ENCODE measurements at places on chromosomes 16 and 17.

GRCh38 chr17:68461589-68461988, 4.3 kb upstream of the WIPI1 start:
- DNase-seq: no peak

DNA sequence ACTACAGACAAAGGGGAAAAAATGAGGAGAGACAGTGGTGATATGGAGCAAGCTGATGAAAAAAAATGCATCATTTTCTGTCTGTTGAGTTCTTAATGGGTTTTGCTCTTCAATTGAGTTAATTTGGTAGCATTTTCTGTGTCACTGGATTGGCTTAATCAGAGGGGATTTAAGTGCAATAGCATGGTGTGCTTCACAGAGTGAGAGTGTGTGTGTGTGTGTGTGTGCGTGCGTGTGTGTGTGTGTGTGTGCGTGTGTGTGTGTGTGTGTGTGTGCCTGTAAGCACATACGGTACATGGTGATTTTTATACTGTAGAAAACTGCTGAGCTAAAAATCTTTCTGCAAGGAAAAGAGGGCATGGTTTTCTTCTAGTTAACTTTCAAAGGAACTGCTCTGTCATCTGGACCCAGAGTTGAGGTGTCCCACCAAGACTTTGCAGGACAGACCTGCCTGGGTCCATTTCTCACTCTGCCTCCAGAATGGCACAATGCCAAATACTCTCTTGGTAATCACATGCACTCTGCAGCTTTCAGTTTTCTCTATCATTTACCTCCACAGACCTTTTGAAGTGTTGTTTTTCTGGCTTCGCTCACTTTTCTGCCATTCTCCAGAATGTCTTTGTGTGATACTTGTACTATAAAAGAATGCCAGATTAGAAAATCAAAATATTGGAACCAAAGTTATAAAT, 952.6 kb upstream of the SOX9 start:
- no peak for DNase-seq

- no peak for DNase-seq
Observed at GRCh38 chr17:72635034-72635635, 457.4 kb downstream of the SLC39A11 start.

GRCh38 chr16:56824331-56824730, 40.7 kb upstream of the SLC12A3 start:
- peak; percentile 69 for DNase-seq

DNA sequence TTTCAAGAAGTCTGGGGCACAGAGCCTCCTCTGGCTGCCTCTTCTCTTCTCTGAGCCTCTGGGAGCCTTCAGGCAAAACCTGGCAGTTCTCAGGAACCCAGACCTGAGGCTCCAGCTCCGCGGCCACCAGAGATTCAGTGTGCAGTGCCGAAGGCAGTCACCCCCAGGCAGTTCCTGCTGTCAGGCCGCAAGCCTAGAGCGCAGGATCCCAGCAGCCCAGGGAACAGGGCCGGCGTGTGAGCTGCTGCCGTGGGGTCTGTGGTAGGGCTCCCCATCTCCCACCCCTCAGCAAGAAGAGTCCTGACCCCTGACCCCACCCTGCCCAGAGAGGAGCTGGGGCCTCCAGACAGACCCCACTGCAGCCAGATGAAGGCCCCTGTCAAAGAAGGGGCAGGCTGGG, 78.2 kb downstream of the AMFR start:
- DNase-seq: no peak

DNA sequence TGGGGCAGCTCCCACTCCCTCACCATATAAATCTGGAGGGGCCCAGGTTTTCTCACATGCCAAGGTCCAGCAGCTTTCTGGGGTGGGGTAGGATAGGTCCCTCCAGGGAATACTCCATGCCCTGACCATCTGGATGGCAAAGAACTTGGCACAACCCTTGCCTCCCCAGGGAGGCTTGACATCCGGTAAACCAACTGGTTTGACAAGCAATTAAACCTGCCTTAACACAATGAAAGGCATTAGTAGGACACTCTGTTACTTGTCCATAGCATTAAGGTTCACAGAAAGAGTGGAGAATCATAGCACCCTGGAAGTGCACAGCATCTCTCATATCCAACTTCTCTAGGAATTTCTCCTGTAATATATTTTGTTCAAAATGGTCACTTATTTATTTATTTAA, 63.9 kb upstream of the MAF start:
- no peak for DNase-seq

DNA sequence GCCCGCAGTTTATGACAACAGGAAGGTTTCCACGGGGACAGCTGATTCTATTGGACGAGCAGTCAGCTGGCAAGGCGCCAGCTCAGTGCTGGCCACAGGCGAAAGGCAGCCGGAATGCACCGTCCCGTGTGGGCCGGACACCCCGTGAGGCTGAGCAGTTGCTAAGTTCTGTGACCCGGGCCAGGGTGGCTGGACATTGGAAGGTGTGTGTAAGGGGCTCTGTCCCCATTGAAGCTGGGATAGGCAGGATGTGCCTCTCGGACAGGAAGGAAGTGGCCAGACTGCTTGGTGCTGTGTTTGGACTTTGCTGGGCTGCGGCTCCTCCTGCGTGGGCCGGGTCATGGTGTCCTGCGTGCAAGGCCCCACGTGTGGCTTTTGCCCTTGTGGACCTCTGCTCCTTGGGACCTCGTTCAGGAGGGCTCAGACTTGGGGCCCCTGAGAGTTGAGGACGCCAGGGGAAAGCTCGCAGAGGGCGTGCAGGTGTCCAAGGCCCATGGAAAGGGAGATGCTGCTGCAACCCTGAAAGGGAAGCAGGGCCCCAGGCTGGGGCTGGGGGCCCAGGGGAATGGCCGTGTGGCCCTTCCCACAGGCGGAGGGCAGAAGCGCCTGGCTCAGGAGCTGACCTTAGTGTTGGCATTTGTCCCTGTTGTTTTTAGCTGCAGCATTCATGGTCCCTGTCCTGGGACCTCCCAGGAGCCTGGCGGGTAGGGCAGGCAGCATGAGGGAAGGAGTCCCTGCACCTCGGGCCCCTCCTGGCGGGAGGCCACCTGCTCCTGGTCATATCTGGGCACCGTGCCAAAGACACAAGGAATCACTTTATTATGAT, 10.0 kb downstream of the BAIAP2 start:
- DNase-seq: no peak

GRCh38 chr16:19882186-19882585, 2.5 kb downstream of the GPRC5B start:
- no peak for DNase-seq
